ENCODE measurements at places on chromosomes 7 and 10. TPM values are rescaled to one million over a fixed set of nuclear protein-coding genes. Genes with fewer than 3 reads are reported as not detected.

DNA sequence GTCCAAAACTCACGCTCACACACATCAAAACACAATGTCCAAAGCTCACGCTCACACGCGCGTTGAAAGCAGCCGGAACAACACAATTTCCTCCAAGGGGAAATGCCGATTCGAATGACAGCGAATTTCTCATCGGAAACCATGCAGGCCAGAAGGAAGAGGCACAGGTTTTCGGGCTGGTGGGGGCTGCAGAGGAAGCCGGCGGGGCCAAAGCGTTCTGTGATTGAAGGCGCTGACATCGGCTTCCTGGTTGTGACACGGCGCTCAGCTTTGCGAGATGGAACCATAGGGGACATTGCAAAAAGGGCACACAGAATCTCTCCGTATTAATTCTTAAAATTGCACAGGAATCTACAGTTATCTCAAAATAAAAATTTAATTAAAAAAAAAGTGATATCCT is 61.3 kb downstream of the FOXL3 start:
- DNase-seq: peak; percentile 46
- peaks cover 7% of the 10 kb centered on the region for H3K4me1 ChIP-seq
- H3K27ac ChIP-seq: no peak overlapping the region

GRCh38 chr7:130418306-130418705 is 22.5 kb downstream of the CEP41 start:
- H3K4me1 ChIP-seq: peaks cover 21% of the 10 kb centered on the region
- no peaks in the 10 kb centered on the region for H3K36me3 ChIP-seq
- H3K4me3 ChIP-seq: no peak overlapping the region
- H3K27me3 ChIP-seq: no peaks in the 10 kb centered on the region

Gene ATP5F1C
- total RNA-seq: 117 TPM

DNA sequence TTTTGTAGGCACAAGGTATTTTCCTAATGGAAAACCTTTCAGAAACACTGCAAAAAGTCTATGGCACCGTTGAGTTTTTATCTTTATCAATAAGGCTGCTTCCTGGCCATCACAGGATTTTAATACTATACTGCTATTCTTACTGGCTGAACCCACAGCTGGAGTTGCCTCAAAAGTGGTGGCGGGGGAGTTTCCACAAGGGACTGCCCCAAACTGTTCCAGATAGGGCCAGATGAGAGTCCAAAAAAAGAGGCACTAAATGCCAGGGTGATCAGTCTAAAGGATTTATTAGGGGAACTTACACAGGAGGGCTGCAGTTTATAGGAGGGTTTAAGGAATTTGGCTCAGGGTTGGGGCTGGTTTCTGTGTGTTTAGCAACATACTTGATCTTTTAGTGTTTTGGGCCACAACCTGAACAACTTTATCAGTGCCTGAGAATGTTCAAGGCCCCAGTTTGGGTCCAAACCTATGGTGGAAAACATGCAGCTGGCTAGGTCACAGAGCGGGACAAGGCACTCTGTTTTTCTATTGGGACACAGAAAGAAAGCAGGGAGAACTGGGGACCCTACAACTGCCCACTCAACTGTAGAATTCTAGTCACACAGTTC is 41.4 kb downstream of the STAM start:
- peaks cover 30% of the 10 kb centered on the region for H3K4me1 ChIP-seq
- H3K27me3 ChIP-seq: no peaks in the 10 kb centered on the region
- H3K27ac ChIP-seq: peak overlapping the region; percentile 90
- H3K36me3 ChIP-seq: no peaks in the 10 kb centered on the region
- H3K4me3 ChIP-seq: peak overlapping the region; percentile 58

DNA sequence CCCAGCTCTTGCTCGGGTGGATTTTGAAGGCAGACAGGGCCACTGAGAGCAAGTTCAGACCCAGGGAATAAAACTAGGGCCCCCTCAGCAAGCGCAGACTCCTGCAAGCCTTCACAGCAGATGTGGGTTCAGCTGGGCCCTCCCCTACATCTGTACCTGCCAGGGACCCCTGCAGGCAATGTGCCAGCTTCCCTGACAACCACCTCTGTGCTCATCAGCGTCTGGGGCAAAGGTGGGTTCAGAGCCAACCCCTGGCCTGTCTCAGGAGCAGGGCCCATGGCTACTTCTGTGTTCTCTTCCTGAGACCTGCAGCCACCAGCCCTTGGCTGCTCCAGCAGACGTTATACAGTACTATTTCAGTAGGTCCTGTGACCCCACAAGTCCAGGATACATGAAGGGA is 189.5 kb downstream of the DIP2C start:
- H3K36me3 ChIP-seq: no peaks in the 10 kb centered on the region
- H3K4me3 ChIP-seq: no peak overlapping the region
- H3K27ac ChIP-seq: no peak overlapping the region
- DNase-seq: no peak
- peaks cover 27% of the 10 kb centered on the region for H3K27me3 ChIP-seq
- H3K4me1 ChIP-seq: peaks cover 15% of the 10 kb centered on the region

Gene SFMBT2
- total RNA-seq: 19.4 TPM

- H3K4me3 ChIP-seq: no peak overlapping the region
- H3K27ac ChIP-seq: no peak overlapping the region
- H3K4me1 ChIP-seq: peaks cover 14% of the 10 kb centered on the region
- H3K36me3 ChIP-seq: no peaks in the 10 kb centered on the region
Measured at GRCh38 chr10:133384071-133384470, 5.0 kb downstream of the PAOX start.

DNA sequence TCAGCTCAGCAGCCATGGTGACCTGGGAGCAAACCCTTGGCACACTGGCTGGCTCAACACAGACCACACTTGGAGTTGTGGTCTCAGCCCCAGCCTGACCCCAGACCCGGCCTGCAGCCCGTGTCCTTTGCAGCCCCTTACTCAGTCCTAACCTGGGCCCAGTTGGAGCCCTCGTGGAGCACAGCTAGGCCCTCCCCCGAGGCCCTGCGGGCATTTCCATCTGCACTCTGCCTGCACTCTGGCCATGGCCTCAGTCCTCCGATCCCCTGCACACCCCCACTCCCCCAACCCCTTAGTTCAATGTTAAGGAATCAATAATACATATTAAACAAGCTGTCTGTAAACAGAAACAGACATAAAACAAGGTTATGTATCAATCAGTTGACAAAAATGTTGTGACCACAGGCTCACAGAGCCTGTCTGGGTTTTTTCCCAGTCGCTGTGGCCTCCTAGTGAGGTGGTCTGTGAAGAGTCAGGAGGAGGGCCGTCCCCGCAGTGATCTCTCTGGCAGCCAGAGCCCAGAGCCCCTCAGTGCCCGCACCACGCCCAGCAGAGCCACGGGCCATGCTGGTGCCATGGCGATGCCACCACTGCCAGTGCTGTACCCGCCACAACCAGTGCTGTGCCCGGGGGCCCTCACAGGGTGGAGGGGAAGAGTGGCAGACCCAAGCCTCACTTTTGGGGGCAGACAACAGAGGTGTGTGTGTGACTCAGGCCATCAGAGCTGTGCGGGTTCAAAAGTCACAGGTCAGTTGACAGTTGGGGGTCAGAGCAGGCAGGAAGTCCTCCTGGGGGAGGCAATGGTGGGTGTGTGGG is 25.5 kb downstream of the GHRHR start:
- H3K27ac ChIP-seq: no peak overlapping the region
- peaks cover 6% of the 10 kb centered on the region for H3K36me3 ChIP-seq
- H3K4me1 ChIP-seq: peaks cover 21% of the 10 kb centered on the region
- peaks cover 43% of the 10 kb centered on the region for H3K27me3 ChIP-seq

- H3K36me3 ChIP-seq: peaks cover 3% of the 10 kb centered on the region
- H3K4me3 ChIP-seq: peak overlapping the region; percentile 95
- H3K27ac ChIP-seq: peak overlapping the region; percentile 74
Measured at GRCh38 chr7:23598296-23598695, 1.1 kb downstream of the CCDC126 start.

DNA sequence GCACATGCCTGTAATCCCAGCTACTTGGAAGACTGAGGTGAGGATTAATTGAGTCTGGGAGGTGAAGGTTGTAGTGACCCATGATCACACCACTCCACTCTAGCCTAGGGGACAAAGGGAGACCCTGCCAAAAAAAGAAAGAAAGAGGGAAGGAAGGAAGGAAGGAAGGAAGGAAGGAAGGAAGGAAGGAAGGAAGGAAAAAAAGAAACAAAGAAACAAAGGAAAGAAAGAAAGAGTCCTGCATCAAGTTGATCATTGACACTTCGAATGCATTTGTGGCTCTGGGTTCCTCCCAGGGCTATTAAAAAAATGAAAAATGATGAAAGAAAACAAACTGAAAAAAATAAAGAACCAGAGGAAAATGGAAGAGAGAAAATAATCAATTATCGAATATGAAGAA is 3.9 kb upstream of the PRRT4 start:
- H3K4me3 ChIP-seq: no peak overlapping the region
- no peak for DNase-seq
- H3K27me3 ChIP-seq: peaks cover 54% of the 10 kb centered on the region
- peaks cover 10% of the 10 kb centered on the region for H3K36me3 ChIP-seq
- H3K4me1 ChIP-seq: peaks cover 16% of the 10 kb centered on the region

DNA sequence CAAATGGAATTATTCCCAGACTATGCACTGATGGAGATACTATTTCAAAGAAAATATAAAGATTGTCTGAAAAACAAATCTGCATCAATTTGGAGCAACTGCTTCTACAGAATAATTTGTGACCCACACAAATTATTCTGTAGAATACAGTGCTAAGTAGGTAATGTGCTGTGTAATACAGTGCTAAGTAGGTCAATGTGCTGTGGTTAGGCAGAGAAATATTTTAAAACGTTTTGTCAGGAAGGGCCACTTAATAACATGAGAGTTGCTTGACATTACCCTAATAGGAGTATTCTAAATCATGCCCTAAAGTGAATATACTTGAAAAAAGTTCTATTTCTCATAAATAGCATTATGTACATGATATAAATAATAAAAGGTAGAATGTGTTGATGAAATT is 116.5 kb upstream of the KCND2 start:
- H3K27ac ChIP-seq: no peak overlapping the region
- H3K4me1 ChIP-seq: no peaks in the 10 kb centered on the region
- no peaks in the 10 kb centered on the region for H3K36me3 ChIP-seq
- H3K4me3 ChIP-seq: no peak overlapping the region
- no peaks in the 10 kb centered on the region for H3K27me3 ChIP-seq
- DNase-seq: no peak

- H3K27ac ChIP-seq: no peak overlapping the region
- H3K4me1 ChIP-seq: peaks cover 6% of the 10 kb centered on the region
- peaks cover 44% of the 10 kb centered on the region for H3K27me3 ChIP-seq
- no peak overlapping the region for H3K4me3 ChIP-seq
Measured at GRCh38 chr10:132879408-132880127, 62.8 kb downstream of the CFAP46 start.

GRCh38 chr7:74438327-74438726 is 15.4 kb upstream of the GTF2IRD1 start:
- H3K27me3 ChIP-seq: peaks cover 8% of the 10 kb centered on the region
- H3K4me3 ChIP-seq: no peak overlapping the region
- H3K4me1 ChIP-seq: no peaks in the 10 kb centered on the region
- DNase-seq: no peak
- H3K27ac ChIP-seq: no peak overlapping the region
- peaks cover 2% of the 10 kb centered on the region for H3K36me3 ChIP-seq

Gene HDAC9
- total RNA-seq: 4.9 TPM

DNA sequence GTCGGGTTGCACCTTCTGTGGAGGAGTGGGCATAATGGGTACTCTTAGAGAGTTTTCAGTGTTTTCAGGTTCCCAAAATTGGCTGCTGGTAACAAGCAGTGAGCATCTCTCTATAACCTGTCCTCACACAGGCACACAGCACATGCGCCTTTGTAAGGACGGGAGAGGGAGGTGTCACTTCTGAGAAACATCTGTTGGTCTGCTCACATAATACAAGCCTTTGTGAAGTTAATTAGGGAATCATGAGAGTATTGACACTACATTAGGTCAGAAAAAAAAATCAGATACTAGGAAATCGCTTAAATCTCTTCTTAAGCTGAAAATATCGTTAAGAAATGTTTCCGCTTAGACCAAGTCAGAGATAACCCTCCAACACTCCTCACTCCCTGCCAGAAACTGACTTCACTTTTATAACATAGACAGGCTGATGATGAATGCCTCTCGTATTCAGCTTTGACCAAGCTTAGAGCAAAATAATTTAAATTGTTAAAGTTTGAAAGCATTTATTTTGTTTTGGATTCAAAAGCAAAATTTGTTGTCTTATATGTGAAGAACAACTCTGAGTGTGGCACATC is 769.7 kb downstream of the TNS3 start:
- no peaks in the 10 kb centered on the region for H3K27me3 ChIP-seq
- DNase-seq: no peak
- no peaks in the 10 kb centered on the region for H3K36me3 ChIP-seq

- H3K27me3 ChIP-seq: no peaks in the 10 kb centered on the region
- peaks cover 2% of the 10 kb centered on the region for H3K36me3 ChIP-seq
- no peak for DNase-seq
- peaks cover 3% of the 10 kb centered on the region for H3K4me1 ChIP-seq
- no peak overlapping the region for H3K27ac ChIP-seq
Measured at GRCh38 chr7:7562736-7563135, 3.9 kb upstream of the MIOS start.

DNA sequence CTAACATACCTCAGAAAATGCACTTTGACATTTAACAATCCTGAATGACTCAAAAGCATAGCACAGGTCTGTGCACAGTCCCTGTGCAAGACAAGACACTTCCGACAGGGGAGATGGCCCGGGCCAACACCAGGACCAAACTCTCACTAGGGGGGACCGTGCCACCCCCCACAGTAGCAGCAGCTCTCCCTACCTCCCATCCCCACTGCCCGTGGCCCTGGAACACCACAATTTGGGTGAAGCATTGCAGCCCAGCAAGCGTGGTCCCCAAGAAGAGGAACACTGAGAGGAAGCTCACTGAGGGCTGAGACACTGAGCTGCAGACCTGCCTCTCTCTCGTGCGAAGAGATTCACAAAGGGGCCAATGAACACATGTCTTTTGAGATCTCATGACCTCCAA is 26.0 kb downstream of the PTPRN2 start:
- peaks cover 5% of the 10 kb centered on the region for H3K4me1 ChIP-seq
- no peaks in the 10 kb centered on the region for H3K36me3 ChIP-seq
- peaks cover 48% of the 10 kb centered on the region for H3K27me3 ChIP-seq

Gene TMEM270
- not detected for total RNA-seq

Gene HOXA3
- not detected for total RNA-seq

GRCh38 chr10:127942811-127943210 is 35.9 kb downstream of the PTPRE start:
- peaks cover 41% of the 10 kb centered on the region for H3K4me1 ChIP-seq
- peaks cover 7% of the 10 kb centered on the region for H3K36me3 ChIP-seq
- H3K27me3 ChIP-seq: peaks cover 30% of the 10 kb centered on the region
- H3K27ac ChIP-seq: peak overlapping the region; percentile 73
- no peak overlapping the region for H3K4me3 ChIP-seq

Gene SPDYE6
- total RNA-seq: not detected

GRCh38 chr10:52269233-52269632 is 44.8 kb upstream of the DKK1 start:
- H3K4me3 ChIP-seq: no peak overlapping the region
- no peaks in the 10 kb centered on the region for H3K27me3 ChIP-seq
- no peaks in the 10 kb centered on the region for H3K36me3 ChIP-seq
- no peak for DNase-seq
- H3K4me1 ChIP-seq: no peaks in the 10 kb centered on the region

DNA sequence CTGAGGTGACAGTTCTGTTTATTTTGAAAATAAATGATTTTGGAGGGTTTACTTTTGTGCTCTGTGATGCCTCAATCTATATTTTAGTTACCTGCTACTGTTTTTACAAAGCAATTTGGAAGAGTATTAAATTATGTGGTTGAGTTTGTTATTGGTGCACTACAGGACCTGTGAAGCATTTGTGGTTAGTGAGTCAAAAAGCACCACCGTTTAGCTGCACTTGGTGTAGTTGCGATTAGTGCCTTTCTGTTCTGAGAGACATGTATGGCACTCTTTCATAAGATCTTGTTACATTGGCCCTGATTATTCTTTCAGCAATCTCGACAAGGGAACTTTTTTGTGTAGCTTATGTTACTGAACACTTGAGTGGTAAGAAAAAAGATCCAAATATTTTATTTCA is 132.2 kb downstream of the BBS9 start:
- H3K4me3 ChIP-seq: no peak overlapping the region
- H3K27me3 ChIP-seq: no peaks in the 10 kb centered on the region
- H3K36me3 ChIP-seq: peaks cover 5% of the 10 kb centered on the region
- H3K27ac ChIP-seq: peak overlapping the region; percentile 37
- H3K4me1 ChIP-seq: peaks cover 8% of the 10 kb centered on the region

Gene STAG3
- total RNA-seq: 4.8 TPM

Gene TACC2
- not detected for total RNA-seq

All from T-helper 17 cell (primary cell).